IMR-90 (cell line): ENCODE measurements at places on chromosomes 1 and 21. TPM values are rescaled to one million over a fixed set of nuclear protein-coding genes. Genes with fewer than 3 reads are reported as not detected.

DNA sequence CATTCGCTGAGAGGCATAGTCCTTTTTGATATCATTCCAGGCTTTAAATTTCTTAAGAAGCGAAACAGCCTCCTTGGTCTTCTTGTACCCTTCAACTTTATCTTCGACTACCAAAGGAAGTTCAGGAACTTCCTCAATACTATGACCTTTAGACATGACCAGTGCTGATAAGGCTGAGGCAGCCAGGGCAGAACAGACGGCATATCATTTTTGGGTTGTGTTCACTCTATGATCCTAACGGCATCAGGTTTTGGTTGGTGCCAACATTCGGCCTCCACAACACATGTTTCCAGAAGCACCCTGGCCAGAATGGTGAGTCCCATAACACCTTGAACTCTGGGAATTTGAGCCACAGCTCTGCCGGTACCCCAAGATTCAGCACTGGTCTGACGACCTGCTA lies 31.4 kb upstream of the MYOC start:
- DNase-seq = no peak

GRCh38 chr1:182687361-182687760 lies 3.0 kb upstream of the RGS8 start:
- DNase-seq = no peak

Gene NEK2
- 26.0 and 35.0 TPM in 2 replicates for total RNA-seq

Gene LCE6A
- not detected in 2 replicates for total RNA-seq

Gene CLDN8
- total RNA-seq = not detected in 2 replicates
